NCI-H82 (cell line): ENCODE measurements at places on chromosomes 6 and 20.

- DNase-seq, result no peak
Observed at GRCh38 chr6:99575544-99576227, 7.2 kb upstream of the CCNC start.

- peak; percentile 76 for DNase-seq
Observed at GRCh38 chr6:29723262-29723665, at the start of gene HLA-F. Gene HLA-F (plus strand): TSS chr6:29723434. CDS start chr6:29723464, 30 bp downstream.

GRCh38 chr6:15994814-15995459, 133.9 kb upstream of the MYLIP start:
- DNase-seq, result no peak

GRCh38 chr6:56399672-56400263, 152.4 kb upstream of the COL21A1 start:
- no peak for DNase-seq

- no peak for DNase-seq
Observed at GRCh38 chr6:75331151-75331550, 46.6 kb upstream of the TMEM30A start.

- no peak for DNase-seq
Observed at GRCh38 chr20:24151621-24152294, 163.2 kb upstream of the GGTLC1 start.

DNA sequence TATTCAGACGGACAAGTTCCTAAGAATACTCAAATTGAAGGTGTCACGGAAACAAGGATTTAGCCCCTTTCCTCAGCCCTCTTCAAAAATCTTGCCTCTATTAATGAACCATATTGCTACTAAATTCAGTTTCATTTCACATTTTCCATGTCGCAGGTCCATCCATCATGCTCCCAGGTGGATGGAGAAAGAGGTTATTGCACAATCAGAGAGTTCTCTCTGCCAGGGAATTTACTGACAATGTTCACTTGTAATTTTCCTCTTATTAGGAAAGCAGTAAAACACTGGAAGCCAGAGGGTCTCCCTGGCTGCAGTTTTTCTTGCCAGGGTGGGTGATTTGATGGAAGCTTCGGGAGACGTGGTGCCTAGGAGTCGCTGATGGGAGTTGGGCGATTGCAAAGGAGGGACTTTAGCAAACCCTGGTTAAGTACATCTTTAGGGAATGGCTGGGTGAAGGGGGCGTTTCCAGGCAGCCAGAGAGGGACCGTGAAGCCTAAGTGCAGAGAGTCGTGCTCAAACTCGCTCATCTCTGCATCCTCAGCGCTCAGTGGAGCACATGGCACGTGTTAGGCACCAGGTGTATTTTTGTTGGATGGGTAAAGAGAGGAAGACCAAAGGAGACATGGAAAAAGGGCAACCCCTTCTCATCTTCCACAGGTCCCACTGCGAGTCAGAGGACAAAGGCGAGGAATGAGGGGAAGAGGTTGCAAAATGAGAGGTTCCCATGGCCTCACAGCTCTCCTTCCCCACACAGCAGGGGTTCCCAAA, 321.9 kb upstream of the CDH4 start:
- no peak for DNase-seq

GRCh38 chr6:9412951-9413559, 977.7 kb upstream of the SLC35B3 start:
- DNase-seq, result peak; percentile 82

DNA sequence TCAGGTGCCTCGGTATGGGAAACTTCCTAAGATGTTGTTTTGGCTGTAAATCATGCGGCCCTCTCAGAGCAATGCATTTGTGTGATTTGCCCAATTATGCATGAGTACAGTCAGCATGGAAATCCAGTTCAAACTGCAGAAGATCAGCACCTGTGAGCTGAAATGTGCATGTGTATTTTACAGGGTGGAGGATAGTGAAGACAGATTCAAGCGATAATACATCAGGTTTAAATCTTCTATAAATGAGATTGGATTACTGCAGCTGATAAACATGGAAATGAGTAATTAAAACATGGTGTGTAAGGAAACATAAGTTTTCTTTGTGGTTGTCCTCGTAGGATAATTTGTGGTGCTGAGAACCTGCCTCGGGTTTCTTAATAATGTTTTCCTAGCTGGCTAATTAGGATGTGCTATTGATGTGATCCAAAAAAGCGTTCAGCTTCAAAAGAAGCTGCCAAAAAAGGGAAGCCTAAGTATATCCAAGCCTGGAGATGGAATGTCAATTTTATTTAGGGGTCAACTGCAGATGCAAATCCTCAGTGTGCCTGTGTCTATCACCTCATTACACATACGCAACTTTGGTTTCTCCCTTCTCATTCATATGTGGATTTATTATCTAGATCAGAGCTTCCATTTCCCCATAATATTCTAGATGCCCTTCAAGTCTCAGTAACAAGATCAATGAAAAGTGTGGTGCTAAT, 117.1 kb upstream of the CCDC28A start:
- peak; percentile 11 for DNase-seq

DNA sequence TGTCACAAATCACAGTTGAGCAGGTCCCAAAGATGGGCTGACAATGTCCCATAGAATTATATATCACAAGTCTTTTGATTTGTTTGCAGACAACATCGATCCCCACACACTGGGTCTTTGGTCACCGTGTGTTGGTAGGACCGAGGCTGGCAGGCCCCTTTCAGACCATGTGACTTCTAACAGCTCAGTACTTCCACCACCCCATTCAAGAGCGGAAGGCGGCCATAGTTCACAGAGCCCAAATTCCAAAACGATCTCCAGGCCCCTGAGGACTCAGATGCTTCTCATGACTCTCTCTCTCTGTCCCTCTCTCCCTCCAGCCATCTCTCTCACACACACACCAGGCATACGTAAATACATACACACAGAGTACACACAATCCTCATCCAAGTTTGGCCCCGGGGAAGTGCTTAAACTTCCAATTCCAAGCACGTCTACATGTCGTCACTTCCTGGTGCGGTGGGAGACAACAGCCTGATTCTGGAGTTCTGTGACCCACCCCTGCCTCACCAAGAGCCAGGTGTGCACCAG, 155.9 kb upstream of the INSM1 start:
- no peak for DNase-seq

DNA sequence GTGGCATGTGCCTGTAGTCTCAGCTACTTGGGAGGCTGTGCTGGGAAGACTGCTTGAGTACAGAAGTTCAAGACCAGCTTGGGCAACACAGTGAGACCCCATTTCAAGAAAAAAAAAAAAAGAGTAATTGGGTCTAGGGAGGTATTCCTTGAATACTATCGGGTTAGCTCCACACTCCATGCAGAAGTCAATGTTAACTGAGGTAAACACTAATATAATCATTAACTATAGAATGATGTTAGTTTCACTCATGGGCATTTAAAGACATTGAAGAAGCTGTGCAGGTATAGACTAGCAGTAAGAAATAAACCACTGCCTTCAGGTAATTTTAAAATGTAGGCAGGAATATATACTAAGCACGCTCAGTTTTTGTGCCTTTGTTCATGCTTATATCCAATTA, 32.6 kb downstream of the MDN1 start:
- no peak for DNase-seq

DNA sequence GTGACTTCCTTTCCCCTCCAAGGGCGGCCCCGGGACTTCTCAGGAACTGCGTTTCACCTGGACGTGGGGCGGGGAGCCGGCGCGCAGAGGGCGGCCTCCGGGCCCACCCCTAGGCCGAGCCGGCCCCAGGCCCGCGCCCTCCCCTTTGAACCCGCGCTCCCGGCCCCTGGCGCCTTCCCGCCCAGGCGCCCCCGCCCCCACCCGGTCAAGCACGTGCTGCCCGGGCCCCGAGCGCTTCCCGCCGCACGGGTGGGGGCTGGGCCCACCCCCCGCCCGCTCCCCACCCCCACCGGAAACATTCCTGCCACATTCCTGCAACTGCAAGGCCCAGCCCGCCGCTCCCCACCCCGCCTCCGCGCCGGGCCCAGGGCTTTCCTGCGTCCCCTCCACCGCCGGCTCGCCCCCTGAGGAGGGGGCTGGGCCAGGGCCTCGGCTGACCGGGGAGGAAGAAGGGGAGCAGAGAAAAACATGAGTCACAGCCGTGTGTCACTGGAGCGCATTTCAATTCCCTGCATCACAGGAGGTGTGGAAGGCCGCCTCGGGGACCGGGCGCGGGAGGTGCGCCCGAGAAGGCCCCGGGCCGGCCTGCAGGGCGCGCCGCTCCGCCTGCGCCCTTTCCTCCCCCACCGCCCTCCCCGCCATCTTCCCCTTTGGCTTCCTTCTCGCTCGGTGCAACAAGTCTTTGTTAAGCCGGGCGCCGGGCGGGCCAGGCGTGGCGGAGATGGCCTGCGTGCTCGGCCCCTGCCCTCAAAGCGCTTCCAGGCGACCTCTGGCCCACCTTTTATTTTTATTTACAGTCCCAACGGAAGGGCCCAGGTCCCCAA, 1.2 kb upstream of the HMGA1 start:
- DNase-seq, result no peak

DNA sequence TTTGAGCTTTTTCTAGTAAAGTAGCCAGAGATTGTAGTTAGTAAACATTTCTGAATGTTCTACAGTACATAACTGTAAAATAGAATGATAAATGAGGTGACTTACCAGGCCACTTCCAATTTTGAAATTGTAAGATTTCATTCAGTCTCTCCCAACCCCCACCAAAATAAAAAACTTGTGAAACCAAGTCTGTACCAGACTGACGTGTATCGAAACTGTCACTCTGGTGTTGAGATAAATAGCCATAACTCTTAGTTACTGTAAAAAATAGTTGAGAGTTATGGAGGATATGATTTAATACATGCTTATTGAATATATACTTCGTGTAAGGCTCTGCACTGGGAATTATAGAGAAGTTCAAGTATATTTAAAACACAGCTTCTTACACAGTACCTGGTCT, 455.7 kb downstream of the PLCB1 start:
- no peak for DNase-seq
